ENCODE measurements at places on chromosomes 3 and 15. TPM values are rescaled to one million over a fixed set of nuclear protein-coding genes. Genes with fewer than 3 reads are reported as not detected.

CKMT1B gene
- 227 TPM for total RNA-seq

C3orf22 gene
- total RNA-seq: not detected

DNA sequence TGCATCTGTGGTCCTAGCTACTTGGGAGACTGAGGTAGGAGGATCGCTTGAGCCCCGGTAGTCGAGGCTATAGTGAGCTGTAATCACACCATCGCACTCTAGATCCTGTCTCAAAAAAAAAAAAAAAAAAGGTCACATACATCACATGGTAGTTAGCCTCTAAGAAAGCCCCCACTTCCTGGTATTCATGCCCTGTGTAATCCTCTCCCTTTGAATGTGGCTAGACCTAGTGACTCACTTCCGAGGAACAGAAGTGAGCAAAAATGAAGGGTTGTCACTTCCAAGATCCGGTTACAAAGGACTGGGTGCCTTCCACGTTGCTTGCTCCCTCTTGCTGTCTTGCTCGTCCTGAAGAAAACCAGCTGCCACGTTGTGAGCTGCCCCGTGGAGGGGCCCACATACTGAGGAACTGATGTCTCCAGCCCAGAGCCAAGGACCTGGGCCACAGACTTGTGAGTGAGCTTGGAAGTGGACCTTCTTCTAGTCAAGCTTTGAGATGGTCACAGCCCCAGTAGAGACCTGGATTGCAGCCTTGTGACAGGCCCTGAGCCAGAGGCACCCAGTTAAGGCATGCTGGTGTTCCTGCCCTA, 12.6 kb upstream of the LCTL start:
- no peak for DNase-seq

TNIK gene
- total RNA-seq: 19.9 TPM

DNA sequence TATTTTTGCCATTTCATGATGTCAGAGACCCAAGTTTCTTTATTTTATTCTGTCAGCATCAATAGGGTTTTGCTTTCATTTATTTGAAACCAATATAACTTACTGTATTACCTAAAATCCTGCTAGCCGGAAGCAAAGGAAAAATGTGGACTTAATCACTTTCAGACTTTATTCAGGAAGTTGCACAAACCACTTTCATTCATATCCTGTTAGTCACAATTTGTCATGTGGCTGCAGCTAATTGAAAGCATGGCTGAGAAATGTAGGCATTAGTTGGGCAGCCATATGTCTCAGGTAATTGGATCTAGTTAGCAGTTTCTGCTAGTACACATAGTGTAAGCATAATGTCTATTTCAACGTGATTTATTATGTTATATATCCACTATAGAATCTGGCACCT, 462.3 kb upstream of the SGO1 start:
- no peak for DNase-seq

INO80 gene
- total RNA-seq: 27.4 TPM

GRCh38 chr15:58292751-58293175, 139.0 kb upstream of the LIPC start:
- DNase-seq: no peak

DNA sequence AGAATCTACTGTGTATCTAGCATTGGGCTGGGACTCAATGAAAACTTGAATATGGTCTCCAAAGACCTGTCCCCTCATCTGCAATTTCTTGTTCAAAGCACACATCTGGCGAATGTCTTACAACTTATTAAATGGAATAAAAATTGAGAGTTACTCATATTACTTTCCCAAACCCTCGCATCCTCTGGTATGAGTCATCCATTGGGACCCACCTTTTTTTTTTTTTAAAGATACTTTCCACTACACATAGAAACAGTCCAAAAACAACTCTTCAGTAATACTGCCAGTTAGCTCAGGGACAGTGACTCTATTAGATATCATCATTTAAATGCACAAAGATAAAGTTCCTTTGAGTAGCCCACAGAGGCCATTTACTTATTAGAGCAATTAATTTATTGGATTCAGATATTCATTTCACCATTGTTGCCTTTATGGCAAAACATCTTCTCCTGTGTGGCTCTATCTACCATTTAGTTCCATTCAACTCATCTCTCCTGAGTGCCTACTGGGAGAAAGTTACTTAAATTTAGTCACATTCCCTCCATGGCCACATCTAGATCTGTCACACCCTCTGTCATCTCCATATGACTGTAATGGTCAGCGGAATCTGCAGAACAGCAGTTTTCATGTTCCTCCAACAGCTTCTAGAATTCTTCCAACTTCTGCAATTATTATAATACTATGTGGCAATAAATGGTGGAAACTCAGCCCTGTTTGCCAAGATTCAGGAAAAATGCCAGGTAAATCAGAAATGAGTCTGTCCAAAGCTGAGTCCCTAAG, 77.9 kb upstream of the ARHGEF3 start:
- DNase-seq: no peak

GRCh38 chr3:111851511-111851954, 7.5 kb upstream of the PHLDB2 start:
- no peak for DNase-seq

DNA sequence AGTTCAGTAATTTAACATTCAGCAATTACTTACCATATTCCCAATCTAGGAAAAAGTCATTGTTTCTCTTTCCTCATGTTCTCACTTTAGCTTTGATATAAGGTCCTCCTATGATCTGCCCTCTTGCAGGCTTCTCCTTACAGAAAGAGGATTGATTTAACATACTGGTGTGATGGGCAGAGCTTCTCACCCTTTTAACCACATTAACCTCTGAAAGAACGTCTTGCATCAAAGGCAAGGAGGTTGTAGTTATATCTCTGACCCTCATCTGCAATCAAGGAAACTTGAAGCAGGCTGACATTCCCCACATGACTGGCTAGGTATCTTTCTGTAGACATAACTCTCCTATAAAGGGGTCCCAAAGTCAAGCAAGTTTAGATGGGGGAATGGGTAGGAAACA, 39.5 kb downstream of the BTLA start:
- no peak for DNase-seq

DNA sequence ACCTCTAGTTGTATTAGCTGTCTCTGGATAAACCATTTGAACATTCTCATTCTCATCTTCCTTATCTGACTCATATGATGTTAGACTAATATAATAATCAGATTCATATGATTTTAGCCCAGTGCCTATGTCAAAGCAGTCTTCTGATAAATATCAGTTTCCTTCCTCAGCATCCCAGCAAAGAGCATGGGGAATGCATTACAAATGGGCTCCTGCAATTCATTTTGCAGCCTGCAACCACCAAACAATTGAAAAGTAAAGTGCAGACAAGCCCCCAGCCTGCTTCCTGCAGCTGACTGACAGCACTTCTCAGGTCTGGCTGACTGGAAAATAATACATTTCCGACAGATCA, 78.2 kb upstream of the STAC start:
- no peak for DNase-seq

BNC1 gene
- total RNA-seq: not detected

DNA sequence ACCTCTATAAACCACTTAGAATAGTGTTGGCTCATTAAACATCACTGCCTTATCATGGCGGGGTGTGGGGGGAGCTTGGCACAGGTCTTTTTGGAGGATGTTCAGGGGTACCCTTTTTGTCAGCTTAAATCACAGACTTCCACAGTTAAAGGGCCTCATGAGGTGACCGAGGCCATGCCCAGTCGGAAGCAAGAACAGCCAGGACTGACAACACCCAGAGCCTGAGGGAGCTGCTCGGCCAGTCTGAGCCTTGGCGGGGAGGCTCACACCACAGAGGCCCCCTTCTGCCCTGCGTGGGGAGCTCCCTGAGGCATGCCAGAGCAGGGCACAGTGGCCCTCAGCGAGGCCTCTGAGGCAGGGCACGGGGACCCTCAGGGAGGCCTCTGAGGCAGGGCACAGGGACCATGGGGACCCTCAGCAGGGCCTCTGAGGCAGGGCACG, 49.5 kb downstream of the UMPS start:
- DNase-seq: no peak

DNA sequence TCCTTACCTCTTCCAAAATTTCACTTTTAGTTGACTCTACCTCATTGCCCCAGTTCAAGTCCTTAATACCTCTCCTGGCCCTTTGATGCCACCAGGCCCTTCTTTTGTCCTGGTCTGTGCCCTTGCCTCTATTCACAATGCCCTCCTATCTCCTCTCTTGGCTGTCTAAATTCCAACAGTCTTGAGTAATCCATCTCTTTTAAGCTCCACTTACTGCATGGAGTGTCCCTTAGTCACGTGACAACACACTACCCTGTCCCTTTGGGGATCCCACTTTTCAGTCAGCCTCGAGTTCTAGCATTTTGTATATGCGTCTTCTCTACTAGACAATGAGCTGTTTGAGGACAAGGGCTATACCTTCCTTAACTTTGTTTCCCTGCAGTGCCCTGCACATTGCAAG, 52.7 kb upstream of the SCN5A start:
- no peak for DNase-seq

DNA sequence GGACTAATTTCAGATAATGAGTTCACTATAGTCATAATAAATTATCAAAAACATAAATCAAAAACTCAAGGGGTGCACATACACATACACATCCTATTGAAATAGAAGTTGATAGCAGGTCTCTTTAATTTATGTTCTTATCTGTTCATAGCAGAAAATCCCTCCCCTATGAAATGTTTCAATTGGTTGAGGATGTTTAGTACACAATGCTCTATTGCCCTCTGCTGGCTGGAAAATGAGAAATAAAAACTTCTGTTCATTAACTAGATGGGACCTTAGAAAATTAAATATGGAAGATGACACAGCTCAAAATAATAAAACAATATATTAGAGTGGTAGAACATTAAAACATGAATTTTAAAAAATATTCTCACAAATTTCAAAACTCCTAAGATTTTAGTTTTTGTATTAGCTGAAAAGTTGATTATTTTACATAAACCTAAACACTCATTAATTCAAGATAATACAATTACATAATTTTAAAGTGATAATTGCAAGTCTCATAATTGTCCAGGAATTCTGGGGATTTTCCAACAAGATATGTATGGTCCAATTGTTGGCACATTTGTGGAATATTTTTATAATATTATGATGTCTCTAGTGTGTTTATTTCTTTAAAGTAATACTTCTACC, 735.0 kb downstream of the ROBO1 start:
- DNase-seq: no peak

DNA sequence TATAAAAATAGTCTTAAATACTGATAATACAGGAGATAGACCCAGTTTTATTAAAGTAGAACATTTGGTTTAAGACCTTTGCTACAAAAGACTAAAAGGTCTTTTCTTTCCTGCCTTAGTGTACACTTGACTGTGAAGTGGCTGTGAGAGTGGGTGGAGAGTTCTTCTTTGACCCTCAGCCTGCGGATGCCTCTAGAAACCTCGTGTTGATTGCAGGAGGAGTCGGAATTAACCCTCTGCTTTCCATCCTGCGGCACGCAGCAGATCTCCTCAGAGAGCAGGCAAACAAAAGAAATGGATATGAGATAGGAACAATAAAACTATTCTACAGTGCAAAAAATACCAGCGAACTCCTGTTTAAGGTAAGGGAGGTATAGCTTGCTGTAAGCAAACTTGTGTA, 36.5 kb downstream of the OXNAD1 start:
- no peak for DNase-seq

IFRD2 gene
- 52.8 TPM for total RNA-seq

DNA sequence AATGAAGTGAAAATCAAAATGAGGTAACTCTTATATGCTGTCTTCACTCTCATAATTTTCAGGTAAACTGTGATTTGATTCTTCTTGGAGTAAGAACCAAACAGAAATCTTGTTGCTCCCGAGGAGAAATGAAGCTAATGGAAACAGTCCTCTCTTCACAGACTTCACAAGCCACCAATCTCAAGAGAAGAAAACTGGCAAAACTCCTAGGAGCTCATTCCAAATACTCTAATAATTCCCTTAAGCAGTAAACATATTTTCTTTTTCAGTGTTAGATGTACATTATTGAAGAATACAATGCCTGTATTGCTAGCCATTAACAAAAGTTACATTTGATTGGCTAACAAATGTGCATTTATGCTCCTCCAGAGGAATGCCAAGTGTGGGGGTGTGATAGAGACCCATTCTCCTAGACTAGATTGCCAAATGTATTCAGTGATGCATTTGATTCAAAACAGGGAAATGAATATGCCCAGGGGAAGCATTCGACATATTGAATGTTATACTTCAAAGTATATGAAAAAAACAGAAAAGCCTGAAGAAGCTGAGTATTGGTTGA, 11.8 kb upstream of the RIOX2 start:
- DNase-seq: no peak

- no peak for DNase-seq
These were observed 10.1 kb downstream of the RCN2 start for GRCh38 chr15:76941636-76942035.

GRCh38 chr3:65953881-65954733, 84.6 kb downstream of the MAGI1 start:
- DNase-seq: peak; percentile 87

GRCh38 chr15:38531509-38531908, 33.1 kb downstream of the RASGRP1 start:
- DNase-seq: no peak

DNA sequence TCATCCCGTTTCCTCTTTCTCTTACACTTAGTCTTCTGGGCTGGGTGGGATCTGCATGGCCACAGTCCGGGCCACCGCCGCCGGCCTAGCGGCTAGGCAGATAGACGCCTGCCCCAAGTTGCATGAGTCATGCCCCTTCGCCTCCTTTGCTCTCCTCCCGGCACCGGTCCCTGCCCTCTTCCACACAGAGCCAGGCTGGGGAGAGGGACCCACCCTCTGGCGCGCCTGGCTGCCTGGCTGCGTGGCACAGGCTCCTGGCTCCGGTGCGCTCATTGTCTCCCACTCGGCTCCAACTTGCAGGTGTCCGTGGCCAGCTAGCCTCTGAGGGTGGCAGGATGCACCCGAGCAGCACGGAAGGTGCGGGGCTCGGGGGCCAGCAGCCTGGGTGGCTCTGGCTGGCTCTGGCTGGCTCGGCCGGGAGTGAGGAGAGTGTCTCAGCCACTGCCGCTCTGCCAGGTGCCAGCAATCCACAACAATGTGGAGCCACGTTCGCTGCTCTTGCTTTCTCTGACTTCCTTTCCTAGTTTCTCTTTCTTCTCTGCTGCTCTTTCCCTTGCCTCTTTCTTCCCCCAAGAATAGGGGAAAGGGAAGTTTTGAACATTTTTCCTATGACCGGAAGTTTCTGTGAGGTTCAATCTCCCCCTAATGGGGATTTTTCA, 22.4 kb upstream of the MTHFS start:
- no peak for DNase-seq

ATP13A4 gene
- 17.9 TPM for total RNA-seq

- DNase-seq: no peak
These were observed 636 bp upstream of the SNRPA1 start for GRCh38 chr15:101295607-101296161.

- no peak for DNase-seq
These were observed 44.1 kb downstream of the LRIG1 start for GRCh38 chr3:66456711-66457173.

FOXB1 gene
- total RNA-seq: not detected

DNA sequence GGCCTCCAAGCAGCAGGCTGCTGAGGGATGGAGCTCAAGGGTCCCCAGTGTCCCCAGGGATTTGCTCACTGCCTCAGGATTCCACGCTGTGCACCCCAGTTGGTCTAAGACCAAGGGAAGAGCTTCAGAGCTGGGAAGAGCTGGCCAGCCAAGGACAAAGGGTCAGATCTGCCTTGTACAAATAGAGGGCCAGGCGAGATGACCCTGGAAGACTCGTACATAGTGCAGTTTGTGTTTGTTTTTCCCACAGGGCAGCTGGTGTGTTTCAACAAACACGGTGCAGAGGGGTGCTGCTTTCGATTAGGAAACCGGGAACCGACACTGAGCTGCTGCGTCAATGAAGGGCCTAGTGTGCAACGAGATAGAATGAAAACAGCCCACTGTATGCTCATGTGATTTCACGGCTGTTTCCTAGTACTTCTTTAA, 56.1 kb upstream of the TRPM1 start:
- no peak for DNase-seq

CAPN7 gene
- 33.2 TPM for total RNA-seq

SH2D7 gene
- 1.6 TPM for total RNA-seq

FGF12 gene
- 0.25 TPM for total RNA-seq

GRCh38 chr3:33061782-33062181, 35.2 kb downstream of the GLB1 start:
- no peak for DNase-seq

All from colonic mucosa (tissue), 4 donors.